ENCODE measurements at places on chromosomes 6 and 20.

DNA sequence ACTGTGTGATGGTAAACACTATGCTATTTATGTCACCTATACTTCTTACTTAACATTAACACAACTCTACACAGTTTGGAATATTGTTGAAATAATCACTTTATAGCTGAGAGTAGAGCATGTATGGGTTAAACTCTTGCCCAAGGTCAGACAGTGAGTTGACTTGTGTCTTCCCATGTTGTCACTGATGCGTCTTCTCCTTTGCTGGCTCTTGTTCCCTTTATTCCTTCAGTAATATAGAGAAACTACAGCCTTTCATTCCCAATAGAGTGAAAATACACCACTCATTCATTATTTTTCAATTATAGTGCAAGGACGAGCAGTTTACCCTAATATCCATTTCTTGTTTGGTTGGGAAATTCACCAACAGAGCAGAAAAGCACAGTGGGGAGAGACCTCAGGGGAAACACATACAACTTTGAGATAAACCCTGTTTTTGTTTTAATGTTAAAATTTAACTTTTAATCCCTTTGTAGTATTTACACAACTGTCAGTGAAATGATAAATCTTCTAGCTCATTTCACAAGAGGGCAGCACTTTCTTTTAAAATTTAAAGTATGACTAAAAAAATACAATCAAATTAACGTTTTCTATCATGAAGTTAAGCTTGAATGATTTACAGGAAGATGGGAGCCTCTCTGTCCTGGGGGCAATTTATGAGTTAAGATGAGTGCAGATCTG is 363.0 kb downstream of the UTRN start:
- no peak for DNase-seq

DNA sequence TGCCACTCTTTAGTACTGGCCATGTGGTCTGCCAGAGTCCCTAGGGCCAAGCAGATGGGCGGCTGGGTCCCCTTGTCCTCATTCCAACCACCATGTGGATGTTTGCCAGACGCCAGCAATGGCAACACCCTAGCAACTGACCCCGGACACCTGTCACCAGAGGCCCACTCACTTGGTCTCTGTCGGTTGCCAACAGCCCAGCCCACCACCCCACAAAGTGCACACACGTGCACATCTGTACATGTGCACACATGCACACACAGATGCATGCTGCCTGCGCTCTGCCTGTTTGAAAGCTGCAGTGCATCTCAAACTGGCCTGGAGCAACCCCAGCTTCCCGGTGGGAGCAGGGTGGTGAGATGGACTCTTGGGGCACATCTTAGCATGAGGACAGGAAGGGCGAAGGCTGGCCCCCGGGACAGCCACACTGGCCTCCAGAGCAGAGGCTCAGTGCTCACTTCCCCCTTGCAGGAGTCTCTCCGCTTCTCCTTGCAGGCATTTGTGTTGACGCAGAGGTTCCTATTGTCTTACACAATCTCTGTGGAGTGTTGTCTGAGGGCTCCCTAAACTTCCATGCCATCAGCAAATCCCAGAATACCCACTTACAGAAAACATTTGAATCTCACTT is 54.0 kb downstream of the PSMG4 start:
- DNase-seq: no peak

DNA sequence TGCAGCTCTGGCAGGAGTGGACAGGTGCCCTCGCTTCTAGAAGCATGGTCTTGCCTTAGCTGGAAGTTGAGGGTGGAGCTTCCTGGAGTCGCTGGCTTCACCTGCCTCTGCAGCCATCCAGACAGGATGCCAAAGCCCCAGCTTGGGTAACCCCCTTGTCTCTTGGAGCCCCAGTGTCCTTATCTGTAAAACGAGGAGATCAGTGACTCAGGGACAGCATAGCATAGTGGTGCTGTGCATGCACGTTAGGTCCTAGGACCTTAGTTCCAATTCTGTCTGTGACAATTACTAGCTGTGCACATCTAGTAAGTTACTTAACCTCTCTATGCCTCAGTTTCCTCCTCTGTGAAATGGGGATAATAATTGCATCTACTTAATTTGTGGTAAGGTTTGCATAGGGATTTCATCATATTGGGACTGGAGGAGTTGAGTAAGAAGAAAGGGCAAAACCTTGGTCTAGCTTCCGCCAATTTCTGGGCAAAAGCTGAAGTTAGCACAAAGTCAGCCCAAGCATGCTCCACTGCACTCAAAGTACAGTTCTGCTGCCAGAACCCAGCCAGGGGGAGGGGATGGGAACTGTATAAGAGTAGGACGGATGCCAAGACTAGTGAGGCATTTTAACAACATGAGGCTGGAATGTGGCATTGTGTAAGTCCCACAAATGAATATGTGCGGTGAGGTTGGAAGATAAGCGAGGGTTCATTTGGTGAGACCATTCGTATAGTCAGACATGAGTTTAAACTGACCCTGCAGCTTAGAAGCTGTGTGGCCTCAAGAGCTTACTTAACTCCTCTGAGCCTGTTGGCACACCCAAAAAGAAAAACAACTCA is 24.5 kb downstream of the TOX2 start:
- DNase-seq: no peak

- no peak for DNase-seq
These were observed 375.2 kb upstream of the MARCKS start for GRCh38 chr6:113481910-113482309.

- no peak for DNase-seq
These were observed 106.7 kb downstream of the UNC5CL start for GRCh38 chr6:40932366-40932765.

DNA sequence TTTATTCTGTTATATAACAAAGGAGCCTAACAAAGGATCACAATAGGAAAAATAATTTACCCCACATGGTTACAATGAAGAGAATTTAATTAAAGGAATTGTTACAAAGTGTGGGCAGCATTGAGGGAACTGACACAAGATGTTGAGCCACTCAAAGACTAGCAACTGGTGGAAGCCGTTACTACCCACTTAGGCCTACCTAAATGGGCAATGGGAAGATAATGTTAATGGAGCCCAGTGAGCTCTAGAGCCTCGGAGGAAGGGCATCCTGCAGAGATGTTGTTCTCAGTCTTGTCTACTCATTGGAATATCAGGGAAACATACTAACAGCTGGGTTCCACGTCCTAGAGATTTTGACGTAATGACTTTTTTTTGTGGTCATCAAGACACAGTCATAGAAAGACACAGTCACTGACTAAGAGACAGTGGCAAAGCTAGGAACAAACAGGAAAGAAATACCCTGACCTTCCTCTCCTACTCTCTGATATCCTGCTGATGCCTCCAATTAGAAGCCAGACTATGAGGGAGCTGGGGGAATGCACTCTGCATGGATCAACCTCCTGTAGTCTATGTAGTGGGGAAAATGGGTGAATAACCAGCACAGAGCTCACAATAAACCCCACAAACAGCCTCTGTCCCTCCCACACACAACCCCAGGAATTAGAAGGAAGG is 523.8 kb upstream of the FLRT3 start:
- DNase-seq: no peak

DNA sequence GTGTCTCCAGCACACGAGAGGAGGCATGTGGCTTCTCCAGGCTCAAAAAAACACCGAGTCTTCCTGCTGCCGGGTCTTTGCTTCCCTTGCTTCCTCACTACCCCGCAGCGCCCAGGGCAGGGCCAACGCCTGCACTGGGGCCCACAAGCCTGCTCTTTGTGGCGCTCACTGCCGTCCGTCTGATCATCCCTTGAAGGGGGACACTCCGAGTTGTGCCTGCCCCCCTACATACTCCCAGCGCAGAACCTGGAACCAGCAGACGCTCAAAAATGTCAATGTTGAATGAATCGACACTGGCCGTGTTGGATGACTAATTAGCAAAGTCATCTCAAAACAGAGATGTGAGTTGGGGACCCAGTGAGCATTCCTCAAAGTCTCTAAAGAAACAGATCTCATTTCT is 8.1 kb upstream of the ARFGAP1 start:
- no peak for DNase-seq

DNA sequence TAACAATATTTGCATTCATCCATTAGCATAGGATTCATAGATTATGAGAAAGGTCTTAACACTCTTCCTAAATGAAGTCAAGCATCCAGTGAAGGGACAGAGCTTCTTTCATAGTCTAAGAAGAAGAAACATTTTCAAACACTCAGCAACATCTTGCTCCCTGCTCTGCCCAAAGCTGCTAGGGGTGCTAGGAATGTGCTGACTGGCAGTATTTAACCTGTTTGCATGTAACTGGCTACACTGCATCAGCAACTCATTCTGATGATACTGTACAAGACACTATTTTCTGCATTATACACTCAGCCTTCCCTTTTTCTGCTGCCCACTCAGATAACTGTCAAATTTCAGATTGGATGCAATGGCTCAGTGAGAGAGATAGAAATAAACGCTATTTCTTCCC is 495.1 kb upstream of the ARID1B start:
- DNase-seq: no peak

- no peak for DNase-seq
These were observed 26.2 kb downstream of the VSTM2L start for GRCh38 chr20:37928996-37929682.

DNA sequence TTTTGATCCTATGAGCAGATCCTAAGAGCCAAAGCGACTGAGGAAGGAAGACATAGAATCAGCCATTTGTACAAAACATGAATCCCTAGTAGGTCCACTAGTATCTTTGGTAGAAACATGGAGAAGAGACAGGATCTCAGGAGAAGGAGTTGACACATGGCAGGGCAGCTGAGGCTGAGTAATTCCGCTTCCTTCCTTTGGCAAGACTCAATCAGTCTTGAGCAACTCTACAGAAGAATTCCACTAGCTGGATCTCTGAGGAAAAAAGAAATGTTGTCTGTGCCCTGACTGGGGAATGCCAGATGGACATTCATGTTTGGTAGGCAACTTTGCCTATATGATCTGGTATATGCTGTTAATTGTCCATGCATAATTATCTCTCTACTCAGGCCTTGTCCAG is 35.3 kb downstream of the ESR1 start:
- DNase-seq: no peak

DNA sequence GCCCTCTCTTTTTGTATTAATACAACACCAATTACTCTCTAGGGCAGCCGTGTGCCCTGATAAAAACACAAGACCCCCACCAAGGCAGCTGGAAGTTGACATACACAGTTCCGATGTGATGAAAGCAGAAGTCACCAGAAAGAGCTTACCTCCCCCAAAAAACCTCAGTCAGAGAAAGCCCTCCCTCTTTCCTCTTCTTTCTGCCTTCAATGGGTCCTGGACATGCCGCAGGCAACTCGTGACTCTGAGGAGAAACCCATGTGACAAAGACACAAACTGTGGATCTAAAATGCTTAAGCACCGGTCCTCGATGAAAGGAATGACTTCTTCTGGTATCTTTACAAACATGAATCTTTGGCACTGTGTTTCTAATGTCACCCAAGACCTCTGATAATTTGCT is 117.7 kb upstream of the CCDC28A start:
- DNase-seq: no peak

DNA sequence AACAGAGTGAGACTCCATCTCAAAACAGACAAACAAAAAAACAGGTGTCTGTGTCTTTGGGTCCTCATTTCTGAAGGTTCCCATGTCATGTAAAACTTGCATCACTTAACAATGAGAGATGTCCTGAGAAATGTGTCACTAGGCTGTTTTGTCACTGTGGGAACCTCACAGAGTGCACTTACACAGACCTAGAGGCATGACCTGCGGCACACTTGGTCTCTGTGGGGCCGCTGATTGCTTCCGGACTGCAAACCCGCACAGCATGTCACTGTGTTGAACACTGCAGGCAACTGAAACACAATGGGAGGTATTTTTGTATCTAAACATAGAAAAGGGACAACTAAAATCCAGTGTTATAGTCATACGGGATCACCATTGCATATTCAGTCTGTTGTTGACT is 42.3 kb upstream of the TMEM181 start:
- DNase-seq: no peak

- DNase-seq: no peak
These were observed 17.5 kb downstream of the ELMO2 start for GRCh38 chr20:46388937-46389336.

DNA sequence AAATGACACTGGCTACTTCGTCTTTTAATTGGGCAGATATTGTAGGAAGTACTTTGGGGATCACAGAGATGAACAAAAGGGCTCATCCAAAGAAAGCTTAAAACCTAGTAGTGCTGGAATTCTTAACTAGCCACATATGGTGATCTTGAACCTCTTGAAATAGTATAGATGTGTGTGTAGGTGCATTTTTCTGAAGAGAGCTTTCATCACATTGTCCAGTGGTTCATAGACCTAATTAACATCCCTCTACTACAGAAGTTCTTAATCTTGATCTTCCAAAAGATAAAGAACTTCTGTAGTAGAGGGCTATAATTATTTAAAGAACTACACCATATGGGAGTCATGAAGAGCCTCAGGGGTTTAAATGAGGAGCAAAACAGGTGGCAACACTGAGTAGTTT is 2.3 kb upstream of the PRIM2 start:
- no peak for DNase-seq

- no peak for DNase-seq
These were observed 123.3 kb downstream of the TBX18 start for GRCh38 chr6:84641076-84641475.

- no peak for DNase-seq
These were observed 5.0 kb downstream of the DNAAF9 start for GRCh38 chr20:3402453-3402852.

- DNase-seq: no peak
These were observed 61.1 kb upstream of the FBXO30 start for GRCh38 chr6:145875496-145876211.

DNA sequence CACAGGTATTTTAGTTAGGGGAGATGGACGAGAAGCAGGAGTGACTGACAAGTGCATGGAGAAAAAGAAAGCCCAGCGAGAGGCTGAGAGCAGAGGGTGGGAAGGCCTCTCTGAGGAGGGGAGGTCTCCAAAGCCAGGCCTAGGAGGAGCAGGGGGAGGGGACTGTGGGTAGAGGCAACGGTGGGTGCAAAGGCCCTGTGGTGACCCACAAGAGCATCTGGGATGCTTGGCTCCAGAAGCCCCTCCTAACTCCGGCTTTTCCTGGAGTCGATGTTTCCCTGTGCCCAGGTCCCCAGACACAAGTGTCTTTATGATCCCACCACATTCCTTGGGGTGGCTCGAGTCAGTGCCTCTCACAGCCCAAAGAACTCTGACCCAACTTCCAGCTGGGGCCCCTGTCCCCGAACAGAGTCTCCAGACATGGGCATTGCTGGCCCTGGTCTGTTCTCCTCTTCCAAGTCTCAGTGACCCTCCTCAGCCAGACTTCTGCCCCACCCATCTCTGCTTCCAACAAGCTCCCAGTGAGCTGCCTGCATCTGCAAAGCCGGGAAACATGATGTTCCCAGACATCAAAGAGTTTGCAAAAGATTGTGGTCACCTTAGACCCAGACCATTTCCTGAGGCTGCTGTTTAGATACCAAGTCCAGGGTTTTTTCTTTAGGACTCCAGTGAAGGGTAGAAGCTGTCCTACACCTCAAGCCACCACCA is 11.1 kb upstream of the BMP7 start:
- no peak for DNase-seq

GRCh38 chr20:57059055-57059596 is 207.3 kb downstream of the BMP7 start:
- DNase-seq: no peak

All from stimulated activated CD4-positive, alpha-beta T cell treated with anti-CD3 and anti-CD28 coated beads, Interleukin-15, amount 100 ng/mL, for 1 hour (primary cell).